ENCODE measurements at places on chromosomes 2 and 18. TPM values are rescaled to one million over a fixed set of nuclear protein-coding genes. Genes with fewer than 3 reads are reported as not detected.

Gene DLGAP1
- 0.47 TPM for total RNA-seq

Gene ANO7
- total RNA-seq: 1.8 TPM

Gene ZNF516
- total RNA-seq: 15.7 TPM

Gene CLEC4F
- total RNA-seq: 0.12 TPM

Gene ASB18
- 2.7 TPM for total RNA-seq

Gene KCNK3
- total RNA-seq: 35.4 TPM

Gene CHMP1B
- total RNA-seq: 35.3 TPM

Gene EML6
- 0.52 TPM for total RNA-seq

Gene CKAP2L
- 0.05 TPM for total RNA-seq

Gene SLC11A1
- 16.1 TPM for total RNA-seq

Gene CD207
- not detected for total RNA-seq

Gene KYNU
- 2.1 TPM for total RNA-seq

Gene HIBCH
- total RNA-seq: 28.0 TPM

Gene CEP76
- total RNA-seq: 3.9 TPM

Gene HS6ST1
- 14.3 TPM for total RNA-seq

Gene MROH2A
- not detected for total RNA-seq

Gene TEX44
- total RNA-seq: not detected

Gene TMEM198
- total RNA-seq: 4.1 TPM

Gene IL37
- total RNA-seq: not detected

Gene TUBA3E
- 6.7 TPM for total RNA-seq

Gene GALR1
- total RNA-seq: 0.06 TPM

Gene CFAP221
- total RNA-seq: 0.91 TPM

Gene ALPG
- not detected for total RNA-seq

Gene EIF2AK3
- total RNA-seq: 7.9 TPM

Gene MYO5B
- total RNA-seq: 7.2 TPM

Gene STK11IP
- total RNA-seq: 14.1 TPM

Gene DSC3
- total RNA-seq: 0.86 TPM

Gene RAB17
- total RNA-seq: 2.3 TPM

Gene SLC4A3
- 360 TPM for total RNA-seq

Gene ANKRD53
- total RNA-seq: 1.8 TPM

Gene NLRC4
- 1.7 TPM for total RNA-seq

Gene PLEK
- 7.3 TPM for total RNA-seq

Gene MEP1B
- total RNA-seq: not detected

All from left cardiac atrium (tissue), 4 donors.